ENCODE measurements at places on chromosomes 16 and 17. TPM values are rescaled to one million over a fixed set of nuclear protein-coding genes. Genes with fewer than 3 reads are reported as not detected.

The CES4A gene
- 7.1 TPM for total RNA-seq

The CPNE2 gene
- total RNA-seq: 20.5 TPM

The ANTKMT gene
- 22.1 TPM for total RNA-seq

The C16orf92 gene
- not detected for total RNA-seq

The RNF112 gene
- total RNA-seq: 0.92 TPM

The PIK3R6 gene
- total RNA-seq: 0.22 TPM

The CDRT4 gene
- 3.6 TPM for total RNA-seq

The CD7 gene
- total RNA-seq: 3.8 TPM

The PRAC2 gene
- total RNA-seq: not detected

The KIAA0753 gene
- total RNA-seq: 11.4 TPM

The TEKT5 gene
- not detected for total RNA-seq

The MYADML2 gene
- total RNA-seq: not detected

The NEURL4 gene
- total RNA-seq: 16.3 TPM

The TMEM204 gene
- total RNA-seq: 32.4 TPM

The AATK gene
- total RNA-seq: 1.5 TPM

The VPS25 gene
- total RNA-seq: 78.6 TPM

The C16orf89 gene
- total RNA-seq: 0.38 TPM

The PRR11 gene
- total RNA-seq: 5.1 TPM

The TBC1D3K gene
- not detected for total RNA-seq
